Stimulated activated CD4-positive, alpha-beta T cell treated with anti-CD3 and anti-CD28 coated beads, Interleukin-12 subunit alpha, Interleukin-12 subunit beta, amount 100 ng/mL, for 4 hours (primary cell): ENCODE measurements at places on chromosomes 1 and 21.
A peak's percentile ranks its signal among the peaks of the same experiment; 100 is the strongest.

DNA sequence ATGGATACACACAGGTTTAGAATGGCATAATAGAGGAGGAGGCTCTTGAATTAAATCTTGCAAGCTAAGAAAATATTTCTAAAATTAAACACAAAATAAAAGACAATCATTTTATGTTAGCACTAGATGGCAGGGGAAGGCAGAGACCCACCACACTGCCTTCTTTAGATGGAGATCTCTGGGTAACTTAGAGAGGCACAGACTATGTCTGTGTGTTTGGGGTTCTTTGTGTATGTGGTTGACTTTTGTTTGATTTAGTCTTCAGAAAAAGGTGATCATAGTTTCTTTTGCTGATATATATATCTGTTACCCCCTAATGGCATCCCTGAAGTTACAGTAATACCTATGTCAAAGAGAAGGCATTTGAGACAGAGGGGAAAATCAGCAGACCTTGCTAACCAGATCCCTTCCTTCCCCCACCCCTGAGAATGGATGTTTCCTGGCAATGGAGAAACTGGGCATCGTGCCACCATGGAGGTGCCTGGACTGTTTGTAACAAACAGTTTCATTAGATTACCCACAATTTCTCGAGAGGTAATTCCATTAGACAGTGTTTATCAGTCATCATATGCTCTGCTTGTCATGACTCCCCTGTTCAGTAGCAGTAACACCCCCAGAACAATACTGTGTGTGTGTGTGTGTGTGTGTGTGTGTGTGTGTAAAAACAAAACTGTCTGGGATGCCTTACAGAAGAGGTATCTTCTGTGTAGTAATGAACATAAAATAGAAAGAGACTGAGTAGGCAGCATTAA lies 228.3 kb upstream of the DEPDC1 start:
- DNase-seq, result no peak

- no peak for DNase-seq
Measured at GRCh38 chr1:201554789-201555592, 16.1 kb downstream of the NAV1 start.

DNA sequence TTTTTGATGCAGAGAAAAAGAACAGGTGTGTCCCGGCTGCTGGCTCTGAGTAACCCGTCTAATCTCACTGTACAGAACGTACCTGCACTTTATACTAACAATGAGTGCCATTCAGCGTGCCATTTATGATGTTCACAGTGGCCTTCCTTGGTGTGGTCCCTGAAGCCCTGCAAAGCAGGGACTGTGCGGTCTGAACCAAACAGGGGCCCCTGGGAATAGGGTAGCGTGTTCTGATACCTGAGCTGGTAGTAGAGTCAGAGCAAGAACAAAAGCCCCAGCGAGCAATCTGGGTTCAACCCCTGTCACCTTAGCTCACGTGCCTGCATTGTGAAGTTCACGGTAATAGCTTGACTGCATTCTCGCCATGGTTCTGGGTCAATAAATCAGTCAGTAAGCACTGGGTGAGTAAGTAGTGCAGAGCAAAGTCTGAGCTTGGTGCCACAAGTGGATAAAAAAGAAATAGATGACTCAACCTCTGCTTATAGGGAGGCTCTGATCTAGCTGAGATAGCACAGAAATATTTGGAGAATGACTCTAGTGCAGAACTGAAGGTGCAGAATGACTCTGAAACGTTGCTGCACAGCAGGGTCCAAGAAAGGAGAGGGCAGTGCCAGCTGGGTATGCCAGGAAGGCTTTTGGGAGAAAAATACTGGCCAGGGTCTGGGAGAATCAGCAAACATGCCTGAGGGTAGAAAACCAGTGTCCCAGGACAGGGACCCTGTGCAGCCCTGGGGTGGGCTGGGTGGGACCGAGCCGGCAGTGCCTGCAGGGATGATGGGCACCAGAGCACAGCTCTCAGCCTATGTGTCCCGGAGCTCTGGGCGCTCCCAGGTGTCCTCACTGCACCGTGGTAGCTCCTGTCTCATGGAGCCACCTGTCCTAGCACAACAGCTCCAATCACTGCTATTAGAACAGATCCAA lies 125.9 kb downstream of the RHOU start:
- DNase-seq, result no peak

DNA sequence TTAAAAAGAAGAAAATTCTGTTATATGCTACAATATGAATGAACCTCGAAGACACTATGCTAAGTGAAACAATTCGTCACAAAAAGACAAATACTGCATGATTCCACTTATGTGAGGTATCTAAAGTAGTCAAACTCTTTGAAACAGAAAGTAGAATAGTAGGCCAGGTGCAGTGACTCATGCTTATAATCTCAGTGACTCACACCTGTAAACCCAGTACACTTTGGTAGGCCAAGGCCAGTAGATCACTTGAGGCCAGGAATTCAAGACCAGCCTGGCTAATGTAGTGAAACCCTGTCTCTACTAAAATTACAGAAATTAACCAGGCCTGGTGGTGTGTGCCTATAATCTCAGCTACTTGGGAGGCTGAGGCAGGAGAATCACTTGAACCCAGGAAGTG lies 25.7 kb downstream of the EPHA10 start:
- no peak for DNase-seq

GRCh38 chr1:44415013-44415412 lies 10.0 kb downstream of the RNF220 start:
- no peak for DNase-seq

DNA sequence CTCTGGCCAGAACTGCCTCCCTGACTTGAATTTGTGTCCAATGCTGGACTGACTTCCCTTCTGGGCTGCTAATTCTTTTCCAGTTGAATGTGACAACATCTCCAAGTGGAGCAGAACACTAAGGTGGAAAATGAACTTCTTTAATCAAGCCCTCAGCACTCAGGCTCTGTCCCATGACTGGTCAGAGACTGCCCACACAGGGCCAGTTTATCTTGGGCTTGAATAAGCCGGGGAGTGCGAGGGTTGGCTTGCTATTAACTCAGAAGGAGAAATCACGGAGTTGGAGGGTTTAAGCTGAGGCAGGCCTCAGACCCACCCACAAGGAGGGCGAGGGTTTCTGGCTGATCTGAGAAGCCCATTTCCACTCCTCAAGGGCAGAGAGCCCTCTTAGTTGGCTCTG lies 12.4 kb downstream of the KCNA10 start:
- DNase-seq, result no peak

- DNase-seq, result no peak
Measured at GRCh38 chr1:99123936-99124335, 119.3 kb upstream of the PLPPR5 start.

DNA sequence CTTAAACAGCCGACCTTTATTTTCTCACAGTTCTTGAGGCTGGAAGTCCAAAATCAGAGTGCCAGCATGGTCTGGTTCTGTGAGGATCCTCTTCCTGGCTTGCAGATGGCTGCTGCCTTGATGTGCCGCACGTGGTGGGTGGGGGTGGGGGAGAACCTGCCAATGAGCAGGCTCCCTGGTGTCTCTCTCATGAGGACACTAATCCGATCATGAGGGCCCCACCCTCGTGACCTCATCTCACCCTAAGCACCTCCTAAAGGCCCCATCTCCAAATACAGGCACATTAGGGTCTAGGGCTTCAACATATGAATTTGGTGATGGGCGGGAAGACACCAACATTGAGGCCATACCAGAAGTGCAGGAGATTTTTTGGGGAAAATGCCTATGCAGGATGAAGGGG lies 37.8 kb downstream of the ACTN2 start:
- DNase-seq, result no peak

DNA sequence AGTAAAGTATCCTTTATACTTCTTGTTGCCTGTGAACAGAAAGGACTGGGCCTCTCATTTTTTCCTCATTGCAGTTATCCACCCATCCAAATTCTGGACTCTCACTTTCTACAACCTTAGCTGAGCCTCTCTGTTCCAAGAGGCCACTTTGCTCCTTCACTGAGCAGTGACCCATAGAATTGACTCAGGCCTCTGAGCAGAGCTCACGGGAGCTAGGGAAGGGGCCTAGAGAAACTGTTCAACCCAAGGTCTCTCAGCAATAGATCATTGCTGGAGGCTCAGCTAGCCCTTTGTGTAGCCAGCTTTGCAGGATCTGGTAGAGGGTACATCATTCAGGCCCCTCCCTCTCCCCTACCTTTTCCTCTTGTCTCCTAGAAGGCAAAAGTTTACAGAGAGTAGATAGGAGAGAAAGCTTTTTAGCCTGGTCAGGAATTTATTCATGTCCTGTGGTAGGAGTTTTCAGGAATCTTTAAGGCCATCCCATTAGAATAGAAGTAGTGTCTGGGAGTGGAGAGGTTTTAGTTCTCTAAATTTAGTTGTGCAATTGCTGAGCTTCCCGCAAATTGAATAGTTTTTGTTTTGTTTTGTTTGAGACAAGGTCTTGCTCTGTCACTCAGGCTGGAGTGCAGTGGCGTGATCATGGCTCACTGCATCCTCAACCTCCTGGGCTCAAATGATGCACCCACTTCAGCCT lies 6.7 kb downstream of the INTS3 start:
- no peak for DNase-seq

- DNase-seq, result no peak
Measured at GRCh38 chr1:56816264-56816663, 2.9 kb downstream of the FYB2 start.

- DNase-seq, result peak; percentile 75
Measured at GRCh38 chr1:209569455-209570207, 13.9 kb upstream of the CAMK1G start.

DNA sequence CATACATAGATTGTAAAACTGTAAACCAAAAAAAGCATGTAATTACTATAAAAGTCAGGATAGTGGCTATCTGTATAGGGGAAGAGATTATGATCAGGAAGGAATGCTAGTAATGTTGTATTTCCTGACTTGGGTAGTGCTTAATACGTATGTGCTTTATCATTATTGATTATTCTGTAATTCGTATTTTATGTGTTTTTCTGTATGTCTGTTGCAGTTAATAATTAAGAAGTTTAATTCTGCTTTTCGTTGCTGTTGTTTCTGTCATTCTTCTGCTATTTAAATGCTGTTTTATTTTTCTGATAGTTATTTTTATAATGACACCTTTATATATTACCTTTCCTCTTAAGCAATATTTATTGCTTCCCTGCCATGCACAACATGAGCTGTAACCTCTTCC lies 29.3 kb upstream of the TRIM33 start:
- no peak for DNase-seq

- DNase-seq, result no peak
Measured at GRCh38 chr1:76068953-76069561, 5.5 kb upstream of the ST6GALNAC3 start.

DNA sequence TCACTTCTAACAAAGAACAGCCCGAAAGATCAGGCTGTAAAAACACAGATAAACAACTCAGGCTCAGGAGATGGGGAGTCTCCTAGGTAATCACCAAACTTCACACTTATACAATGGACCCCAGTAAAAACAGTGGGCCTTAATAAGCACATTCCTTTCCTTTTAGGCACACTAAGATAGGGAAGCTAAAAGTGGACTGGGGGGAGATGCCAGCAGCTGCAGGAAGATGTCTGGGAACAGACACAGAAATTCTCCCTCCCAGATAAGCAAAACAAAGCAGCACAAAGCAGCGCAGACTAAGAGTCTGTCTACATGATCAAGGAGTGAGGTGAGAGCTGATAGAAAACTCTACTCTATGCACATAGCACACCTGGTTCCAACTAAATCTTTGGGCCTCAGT lies 29.0 kb upstream of the CTBS start:
- no peak for DNase-seq

- DNase-seq, result no peak
Measured at GRCh38 chr1:211609120-211610024, 30.4 kb upstream of the SLC30A1 start.

DNA sequence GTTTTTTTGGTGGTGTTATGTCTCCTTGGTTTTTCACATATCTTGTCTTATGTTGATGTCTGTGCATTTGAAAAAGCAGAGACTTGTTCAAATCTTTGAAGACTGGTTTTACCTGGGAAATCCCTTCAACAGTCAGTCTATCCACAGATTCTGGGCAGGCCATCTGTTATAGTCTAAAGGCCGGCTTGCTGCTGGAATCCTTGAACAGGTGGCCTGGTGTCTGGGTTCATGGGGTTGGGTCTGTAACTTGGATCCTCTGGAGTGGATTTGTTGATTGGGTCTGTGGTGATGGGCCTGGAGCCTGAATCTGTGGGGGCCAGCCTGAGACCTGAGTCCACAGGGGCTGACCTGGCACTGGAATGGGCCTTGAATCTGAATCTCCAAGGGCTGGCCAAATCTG lies 12.2 kb downstream of the LORICRIN start:
- no peak for DNase-seq

DNA sequence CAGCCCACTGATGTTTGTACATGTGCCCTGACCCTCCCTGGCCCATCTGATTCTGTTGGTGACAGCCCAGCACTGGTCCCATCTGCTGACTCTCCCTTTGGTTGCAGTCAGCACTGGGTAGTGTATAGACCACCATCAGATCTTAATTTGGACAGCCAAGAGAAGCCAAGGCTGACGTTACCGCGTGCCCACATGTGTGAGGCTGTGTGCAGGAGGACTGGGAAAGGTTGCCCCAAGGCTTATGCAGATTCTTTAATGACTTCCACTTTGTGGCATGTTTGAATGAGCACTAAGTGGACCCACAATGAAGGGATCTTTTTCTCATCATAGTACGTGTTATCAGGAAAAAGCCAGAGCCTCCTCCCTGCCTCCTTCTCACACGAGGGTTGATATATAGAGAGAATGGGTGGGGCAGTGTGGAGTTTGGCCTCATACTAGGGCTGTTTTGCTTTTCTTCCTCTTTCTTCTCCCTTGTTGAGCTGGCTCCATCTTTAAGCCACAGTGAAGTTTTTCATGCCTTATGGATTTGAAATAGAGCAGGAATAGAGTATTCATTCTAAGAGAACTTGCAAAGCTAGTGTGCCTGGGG lies 93.5 kb downstream of the NAV1 start:
- no peak for DNase-seq

- DNase-seq, result no peak
Measured at GRCh38 chr1:178275049-178275448, 181.1 kb downstream of the RASAL2 start.

- no peak for DNase-seq
Measured at GRCh38 chr1:155043793-155044192, 7.3 kb upstream of the ADAM15 start.

GRCh38 chr1:195173753-195174152 lies 1434.5 kb downstream of the KCNT2 start:
- no peak for DNase-seq

DNA sequence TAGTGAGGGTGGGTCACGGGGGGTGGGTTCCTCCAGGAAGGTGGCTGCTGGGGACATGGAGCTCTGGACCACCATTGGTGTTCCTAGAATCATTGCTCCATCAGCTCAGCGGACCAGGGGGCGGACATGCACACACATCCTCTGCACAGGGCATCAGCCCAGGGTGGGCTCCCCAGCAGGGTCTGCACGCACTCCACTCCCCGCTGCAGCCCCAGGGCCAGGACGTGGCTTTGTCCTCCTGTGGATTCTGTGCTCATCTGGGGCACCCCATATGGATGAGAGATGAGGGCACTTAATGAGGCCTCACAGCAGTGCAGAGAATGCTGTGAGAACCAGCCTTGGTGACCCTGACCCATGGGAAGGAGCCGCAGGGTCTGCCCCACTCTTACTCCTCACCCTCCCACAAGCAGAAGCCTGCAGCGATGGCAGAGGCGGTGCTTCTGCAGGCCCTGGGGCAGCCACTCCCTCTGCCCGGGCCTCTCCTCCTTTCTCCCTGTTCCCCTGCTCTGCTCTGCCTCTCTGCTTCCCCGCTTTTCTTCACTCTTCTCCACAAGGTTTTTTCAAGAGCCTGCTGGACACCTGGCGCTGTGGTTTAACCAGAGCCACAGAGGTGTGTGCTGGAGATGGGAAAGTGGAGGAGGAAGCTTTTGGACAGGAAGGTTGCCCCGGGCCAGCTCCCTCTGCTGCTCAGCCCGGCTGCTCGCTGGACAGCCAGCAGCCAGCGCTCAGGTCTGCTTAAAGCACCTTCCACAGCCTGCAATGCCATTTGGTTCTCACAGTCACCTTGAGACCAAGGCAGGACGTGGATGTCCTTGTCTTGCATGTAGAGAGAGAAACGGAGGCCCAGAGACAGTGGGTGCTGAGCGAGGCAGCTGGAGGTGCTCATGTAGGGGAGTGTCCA lies 26.3 kb upstream of the PCBP3 start:
- DNase-seq, result no peak
